ENCODE measurements at places on chromosomes 5 and 9.

DNA sequence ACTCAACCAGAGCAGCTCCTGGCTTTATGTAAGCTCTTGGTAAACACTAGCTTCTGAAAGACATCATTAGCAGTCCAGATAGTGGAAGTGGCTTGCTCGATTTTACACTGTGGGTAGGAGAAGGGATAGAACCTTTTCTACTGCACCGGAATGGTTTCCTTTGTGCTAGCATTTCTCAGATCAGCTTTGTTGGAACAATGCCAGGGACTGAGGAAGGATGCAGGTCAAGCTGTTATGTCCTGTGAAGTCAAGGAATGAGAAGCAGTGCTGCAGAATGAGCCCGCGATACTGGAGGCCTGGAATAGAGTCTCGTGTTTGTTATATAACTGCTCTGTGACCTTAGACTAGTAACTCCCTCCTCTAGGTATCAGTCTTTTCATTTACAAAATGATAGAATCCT is 233.6 kb downstream of the GABRB2 start:
- DNase-seq = no peak

DNA sequence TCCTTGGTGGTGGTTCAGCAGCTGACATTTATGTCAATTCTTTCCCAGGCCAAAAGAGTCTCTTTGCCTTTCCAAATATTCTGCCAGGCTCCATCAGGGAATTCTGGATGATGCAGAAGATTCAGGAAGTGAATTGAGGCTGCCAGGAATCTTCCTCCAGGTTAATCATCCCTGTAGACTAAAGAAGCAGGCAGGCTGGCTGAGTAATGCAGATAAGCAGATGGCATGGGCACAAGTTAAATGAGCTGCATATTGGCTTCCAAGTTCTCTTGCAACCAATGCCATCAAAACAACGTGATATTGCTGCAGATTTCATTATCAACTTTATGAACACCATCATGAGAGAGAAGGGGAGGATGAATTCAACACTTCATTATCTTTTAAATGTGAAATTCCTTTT is 324.5 kb downstream of the KCNN2 start:
- DNase-seq = no peak

DNA sequence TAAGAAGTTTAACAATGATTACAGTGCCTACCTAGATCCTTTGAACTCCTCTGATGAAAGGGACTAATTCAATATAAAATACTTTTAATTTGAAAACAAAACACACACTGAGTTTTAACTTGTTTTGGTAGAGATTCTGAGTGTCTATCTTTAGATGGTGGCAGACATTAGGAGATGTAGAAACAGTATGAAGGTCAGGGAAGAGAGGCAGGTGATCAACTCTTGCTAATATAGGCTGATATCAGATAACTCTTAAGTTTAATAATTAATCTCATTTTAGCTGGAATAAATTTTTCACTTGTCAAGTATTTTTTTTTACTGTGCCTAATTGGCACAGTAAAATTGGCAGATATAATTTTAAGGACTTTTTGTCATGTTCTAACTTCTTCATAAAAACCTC is 30.8 kb downstream of the POC5 start:
- no peak for DNase-seq

DNA sequence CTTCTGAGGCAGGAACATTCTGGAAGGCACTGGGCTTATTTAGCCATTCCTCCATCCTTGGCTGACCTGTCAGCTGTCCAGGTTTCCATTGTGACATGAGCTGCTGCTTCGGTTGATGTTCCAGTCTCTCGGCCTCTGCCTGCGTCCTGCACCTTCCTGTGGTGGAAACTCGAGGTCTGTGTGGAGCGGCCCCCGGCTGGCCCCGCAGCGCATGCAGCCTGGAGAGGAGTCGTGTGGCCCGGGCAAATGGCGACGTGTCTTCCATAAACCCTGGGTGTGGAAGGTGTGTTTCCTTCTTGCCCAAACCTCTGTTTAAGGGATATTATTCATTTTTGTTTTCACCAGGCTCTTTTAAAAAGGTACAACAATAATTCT is 36.5 kb upstream of the SLC9A3 start:
- no peak for DNase-seq

- DNase-seq = no peak
Measured at GRCh38 chr5:169048181-169049125, 252.5 kb downstream of the SLIT3 start.

- no peak for DNase-seq
Measured at GRCh38 chr9:126408004-126408403, 81.4 kb downstream of the MVB12B start.

DNA sequence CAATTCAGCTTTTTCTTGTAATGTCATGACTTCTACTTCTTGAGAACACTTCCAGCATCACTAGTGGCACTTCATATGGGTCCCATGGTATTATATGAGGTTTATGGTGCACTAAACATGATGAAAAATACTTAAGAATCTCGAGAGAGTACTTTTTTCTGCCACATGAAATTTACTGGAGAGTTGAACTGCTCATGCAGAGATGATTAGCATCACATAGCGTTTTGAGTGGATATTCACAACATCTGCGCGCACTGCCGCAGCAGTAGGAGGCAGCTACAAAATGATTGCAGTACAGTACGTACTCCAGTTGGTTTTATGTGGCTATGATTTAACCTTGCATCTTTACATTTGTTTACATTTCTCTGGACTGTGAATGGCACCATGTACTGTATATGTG is 14.7 kb downstream of the RAD1 start:
- no peak for DNase-seq

- no peak for DNase-seq
Measured at GRCh38 chr9:107612136-107612535, 122.6 kb upstream of the KLF4 start.
